Gastroesophageal sphincter (tissue), 4 donors: ENCODE measurements at places on chromosomes 11 and 22.
A peak's percentile ranks its signal among the peaks of the same experiment; 100 is the strongest.

GRCh38 chr11:46902694-46903093, 15.7 kb downstream of the LRP4 start:
- ATAC-seq = no peak

DNA sequence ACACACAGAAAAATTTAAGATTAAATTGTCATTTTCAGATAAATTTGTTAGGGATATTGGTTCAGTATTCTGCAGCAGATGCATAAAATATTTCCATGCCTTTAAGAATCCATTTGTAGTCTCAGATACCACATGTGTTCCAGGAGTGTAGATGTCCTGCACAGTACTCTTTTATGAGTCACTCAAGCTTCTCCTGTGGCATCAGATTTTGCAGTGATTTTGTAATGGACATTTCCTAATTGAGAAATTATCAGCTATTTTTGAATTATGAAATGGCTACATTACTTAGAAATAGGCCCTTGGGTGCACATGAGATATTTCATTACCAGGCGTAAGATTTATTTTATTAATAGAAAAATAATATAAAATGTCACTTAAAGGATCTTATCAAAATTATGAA, 18.9 kb downstream of the MMP3 start:
- ATAC-seq = no peak

DNA sequence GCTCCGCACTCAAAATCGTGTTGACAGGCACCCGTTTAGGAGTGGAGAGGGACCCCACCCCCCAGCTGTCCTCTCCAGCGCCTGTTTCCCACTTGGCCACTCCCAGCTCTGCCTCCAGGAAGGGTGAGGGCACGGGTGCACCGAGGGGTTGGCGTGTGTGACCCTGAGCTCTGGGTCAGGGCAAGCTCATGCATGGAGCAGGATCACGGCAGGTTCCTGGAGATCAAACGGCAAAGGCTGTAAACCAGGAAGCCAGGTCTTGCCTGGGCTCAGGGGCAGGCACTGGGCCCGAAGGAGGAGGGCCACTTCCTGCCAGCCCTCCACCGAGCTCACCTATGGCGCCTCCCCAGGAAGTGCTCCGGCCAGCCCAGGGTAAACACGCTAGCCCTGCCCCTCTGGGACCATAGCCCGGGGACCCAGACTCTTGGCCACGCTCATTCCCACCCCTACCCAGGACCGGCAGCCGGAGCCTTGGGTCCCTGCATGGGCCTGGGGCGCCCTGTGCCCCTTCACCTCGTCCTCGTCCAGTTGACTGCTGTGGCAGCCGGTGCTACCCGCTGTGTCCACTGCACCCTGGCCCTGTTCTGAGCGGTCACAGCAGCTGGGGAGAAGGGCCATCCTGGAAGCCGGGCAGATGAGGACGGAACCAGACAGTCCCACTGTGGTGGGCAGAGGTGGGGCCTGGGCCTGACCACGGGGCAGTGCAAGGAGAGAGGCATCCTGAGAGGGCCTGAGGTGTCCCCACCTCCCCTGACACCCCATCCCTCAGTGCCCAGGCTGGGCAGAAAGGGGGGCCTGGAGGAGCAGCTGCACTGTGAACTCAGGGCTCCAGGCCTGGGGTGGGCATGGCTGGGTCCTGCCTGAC, 1.0 kb upstream of the EPS8L2 start:
- ATAC-seq = no peak

GRCh38 chr11:114066046-114066648, 6.6 kb downstream of the ZBTB16 start:
- no peak for ATAC-seq

DNA sequence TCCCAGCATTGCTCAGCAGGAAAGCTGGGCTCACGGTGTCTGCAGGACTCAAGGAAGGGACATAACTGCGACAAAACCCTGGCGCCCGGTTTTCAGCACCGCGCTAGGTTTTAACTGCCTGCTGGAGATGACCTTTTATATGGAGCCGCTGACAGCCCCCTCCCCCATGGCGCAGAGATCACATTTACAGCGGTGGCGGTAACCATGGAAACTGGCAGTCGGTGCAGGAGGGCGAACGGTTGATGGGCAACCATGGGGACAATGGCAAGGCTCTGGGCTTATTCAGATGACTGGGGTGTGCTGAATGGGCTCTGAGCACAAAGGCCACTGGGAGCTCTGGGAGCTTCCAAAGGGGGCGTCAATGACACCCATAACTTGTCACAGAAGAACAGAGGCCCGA, 37.2 kb downstream of the CELSR1 start:
- no peak for ATAC-seq

DNA sequence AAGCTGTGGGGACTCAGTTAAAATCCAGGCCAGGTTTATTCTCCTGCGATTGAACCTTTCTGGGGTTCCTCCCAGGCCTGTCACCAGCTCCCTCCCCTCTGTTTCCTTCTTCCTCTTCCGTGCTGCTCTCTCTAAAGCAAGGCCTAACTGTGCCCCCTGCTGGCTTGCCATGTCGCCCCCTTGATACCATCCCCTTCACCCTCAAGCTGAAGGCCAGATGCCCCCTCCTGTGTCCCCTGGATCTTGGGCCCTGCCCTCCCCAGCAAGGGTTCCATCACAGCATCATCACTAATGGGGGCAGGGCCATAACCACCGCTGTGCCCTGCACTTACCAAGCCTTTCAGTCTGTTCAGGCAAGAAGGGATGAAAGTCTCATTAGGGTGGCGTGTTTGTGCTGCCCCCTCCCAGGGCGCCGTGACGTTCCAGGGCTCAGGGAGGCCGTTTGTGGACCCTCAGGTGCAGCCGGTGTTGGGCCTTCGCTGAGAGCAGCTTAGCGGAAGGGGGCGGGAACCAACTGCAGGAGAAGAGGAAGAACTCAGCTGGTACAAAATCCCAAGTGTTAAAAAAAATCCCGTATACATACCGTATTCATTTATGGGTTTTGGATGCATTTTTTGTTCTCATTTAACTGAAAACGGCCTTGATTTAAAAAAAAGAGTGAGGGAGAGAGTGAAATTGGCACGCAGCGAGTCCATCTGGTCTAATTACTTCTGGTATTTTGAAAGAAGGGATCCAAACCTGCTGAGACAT, 69.9 kb downstream of the MPPED1 start:
- ATAC-seq = no peak

DNA sequence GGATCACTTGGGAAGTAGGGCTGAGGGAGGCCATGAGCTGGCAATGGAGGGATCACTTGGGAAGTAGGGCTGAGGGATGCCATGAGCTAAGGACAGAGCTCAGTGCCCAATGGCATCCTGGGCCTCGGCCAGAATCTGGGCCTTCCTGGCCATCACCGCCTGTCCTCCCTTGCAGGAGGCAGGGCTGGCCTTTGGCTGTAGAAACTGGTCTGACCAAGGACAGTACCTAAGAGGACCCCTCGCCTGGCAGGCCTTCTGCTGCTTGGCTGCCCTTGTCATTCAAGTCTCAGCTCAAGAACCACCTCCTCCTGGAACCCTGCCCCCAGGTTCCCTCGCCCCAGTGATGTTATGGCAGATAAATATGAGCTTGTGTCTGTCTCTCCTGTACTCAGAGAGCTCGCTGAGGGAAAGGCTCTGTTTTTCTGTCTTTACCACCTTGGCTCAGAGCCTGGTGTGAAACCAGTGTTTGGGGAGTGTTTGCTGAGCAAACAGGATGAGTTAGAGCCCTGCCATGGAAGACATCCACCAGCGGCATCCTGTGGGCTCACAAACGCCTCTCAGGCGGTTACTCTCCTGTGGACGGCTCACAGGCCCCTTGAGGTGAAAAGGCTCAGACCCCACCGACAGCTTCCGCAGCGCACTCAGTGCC, 19.3 kb upstream of the RASL10A start:
- ATAC-seq = no peak

GRCh38 chr22:30286813-30287647, 2.3 kb downstream of the CASTOR1 start:
- no peak for ATAC-seq

- peak; percentile 68 for ATAC-seq
These were observed 8.2 kb upstream of the NAP1L4 start for GRCh38 chr11:3000032-3000961.

DNA sequence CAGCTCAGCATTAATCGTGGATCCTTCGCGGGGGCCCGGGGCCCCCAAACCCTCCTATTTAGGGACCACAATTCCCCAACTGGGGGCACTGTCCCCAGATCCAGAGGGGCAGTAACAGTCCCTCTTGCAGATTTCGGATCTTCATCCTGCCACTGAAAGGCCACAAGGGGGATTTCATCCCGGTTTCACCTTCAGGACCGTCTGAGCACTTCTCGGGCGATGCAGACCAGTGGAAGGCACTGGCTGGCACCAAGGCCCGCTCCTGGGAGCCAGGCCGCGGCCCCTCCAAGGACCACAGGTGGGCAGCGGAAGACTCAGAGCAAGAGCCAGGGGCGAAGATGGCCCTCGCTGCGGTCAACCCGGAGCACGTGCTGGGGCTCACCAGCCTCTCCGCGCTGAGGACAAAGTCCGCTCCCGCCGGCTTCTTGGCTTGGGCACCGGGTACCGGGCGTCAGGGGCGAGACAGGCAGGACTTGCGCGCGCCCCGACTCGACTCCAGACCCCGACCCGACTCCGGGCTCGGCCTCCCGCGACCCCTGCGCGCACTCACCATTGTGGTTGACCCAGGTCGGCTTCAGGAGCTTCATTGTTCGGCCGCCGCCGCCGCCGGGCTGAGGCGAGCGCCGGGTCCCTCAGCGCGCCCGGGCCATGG, 517 bp downstream of the HIRA start:
- no peak for ATAC-seq

GRCh38 chr11:57207168-57207567, 25.4 kb downstream of the LRRC55 start:
- ATAC-seq = no peak

- no peak for ATAC-seq
These were observed 137.8 kb downstream of the KIRREL3 start for GRCh38 chr11:126862664-126863243.

DNA sequence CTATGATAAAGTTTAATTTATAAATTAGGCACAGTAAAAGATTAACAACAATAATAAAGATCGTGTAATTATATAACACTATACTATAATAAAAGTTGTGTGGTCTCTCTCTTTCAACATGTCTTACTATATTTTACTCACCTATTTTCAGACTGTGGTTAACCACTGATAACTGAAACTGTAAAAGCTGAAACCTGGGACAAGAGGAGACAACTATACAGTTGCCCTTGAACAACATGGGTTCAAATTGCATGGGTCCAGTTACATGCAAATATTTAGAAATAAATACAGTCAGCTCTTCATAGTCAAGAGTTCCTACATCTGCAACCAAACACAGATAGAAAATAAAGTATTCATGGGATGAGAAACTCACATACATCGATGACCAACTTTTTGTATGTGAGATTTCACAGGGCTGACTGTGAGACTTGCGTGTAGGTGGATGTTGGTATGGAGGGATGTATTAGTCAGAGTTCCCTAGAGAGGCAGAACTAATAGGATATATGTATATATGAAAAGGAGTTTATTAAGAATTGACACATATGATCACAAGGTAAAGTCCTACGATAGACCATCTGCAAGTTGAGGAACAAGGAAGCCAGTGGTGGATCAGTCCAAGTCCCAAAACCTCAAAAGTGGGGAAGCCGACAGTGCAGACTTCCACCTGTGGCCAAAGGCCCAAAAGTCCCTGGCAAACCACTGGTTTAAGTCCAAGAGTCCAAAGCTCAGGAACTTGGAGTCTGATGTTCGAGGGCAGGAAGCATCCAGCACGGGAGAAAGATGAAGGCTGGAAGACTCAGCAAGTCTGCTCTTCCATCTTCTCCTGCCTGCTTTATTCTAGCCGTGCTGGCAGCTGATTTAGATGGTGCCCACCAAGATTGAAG, 359.5 kb downstream of the INSC start:
- ATAC-seq = no peak

GRCh38 chr11:108902027-108902469, 237.2 kb downstream of the DDX10 start:
- ATAC-seq = no peak

DNA sequence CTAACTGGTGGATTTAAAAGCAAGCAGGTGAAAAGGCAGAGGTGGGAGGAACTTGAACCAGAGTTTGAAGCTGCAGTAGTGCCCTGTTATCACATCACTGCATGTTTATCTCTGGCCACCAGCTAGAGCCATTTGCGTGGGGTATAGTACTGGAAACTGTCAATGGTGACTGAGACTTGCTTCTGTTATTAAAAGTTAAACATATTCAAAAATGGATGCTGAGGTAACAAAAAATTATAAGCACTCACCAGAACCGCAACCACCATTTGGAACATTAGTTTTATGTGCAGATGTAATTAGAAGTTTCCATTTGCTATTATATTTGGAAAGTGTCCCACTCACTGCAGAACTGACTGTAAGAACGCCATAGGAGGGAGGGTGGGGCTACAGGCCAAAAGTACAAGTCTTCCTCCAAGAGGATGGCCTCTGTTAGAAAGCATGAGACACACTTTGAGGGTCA, 1.2 kb upstream of the CD59 start:
- no peak for ATAC-seq

GRCh38 chr11:20670932-20671403, 1.6 kb downstream of the NELL1 start:
- ATAC-seq = no peak

DNA sequence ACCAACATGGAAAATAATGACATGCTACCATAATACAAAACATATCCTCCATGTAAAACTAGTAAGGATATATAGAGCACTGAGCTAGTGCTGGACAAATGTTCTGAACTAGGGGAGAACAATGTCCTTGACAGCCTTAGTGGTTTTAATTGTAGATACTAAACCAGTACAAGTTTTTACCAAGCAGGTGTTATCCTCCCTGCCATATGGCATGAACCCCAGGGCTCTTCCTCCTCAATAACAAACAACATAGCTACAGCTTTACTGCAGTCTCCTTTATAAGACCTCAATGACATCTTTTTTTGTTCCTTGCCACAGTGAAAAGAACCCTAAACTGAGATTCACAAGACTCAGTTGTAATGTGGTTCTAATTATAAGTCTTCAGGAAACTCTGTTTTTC, 70.2 kb upstream of the GDPD4 start:
- ATAC-seq = no peak

DNA sequence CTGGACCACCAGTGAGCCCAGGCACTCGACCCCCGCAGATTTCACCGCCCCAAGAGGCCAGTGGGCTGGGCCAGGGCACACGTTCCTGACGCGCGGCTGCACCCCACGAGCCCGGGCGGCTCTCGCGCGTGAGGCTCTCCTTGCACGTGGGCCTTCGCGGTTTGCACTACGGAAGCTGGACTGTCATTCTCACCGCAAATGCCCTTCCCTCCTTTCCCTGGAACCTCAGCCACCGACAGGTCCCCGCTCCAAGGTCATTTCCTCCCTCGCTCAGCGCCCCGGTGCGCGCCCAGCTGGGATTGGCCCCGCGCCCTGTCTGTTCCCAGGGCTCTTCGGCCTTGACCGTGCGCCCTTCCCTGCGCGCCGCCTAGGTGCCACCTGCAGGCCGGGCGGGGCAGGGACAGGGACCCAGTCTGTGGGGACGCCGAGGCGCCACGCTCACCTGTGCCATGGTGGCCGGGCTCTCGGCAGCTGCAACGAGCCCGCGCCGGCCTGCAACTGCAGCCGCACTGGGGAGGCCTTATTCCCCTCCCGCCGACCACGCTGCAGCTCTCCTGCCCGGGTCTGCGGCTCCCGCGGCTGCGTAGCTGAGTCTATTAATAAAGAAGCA, 2.1 kb upstream of the CPT1A start:
- peak; percentile 29 for ATAC-seq

GRCh38 chr11:113568566-113568965, 93.4 kb upstream of the DRD2 start:
- no peak for ATAC-seq

- ATAC-seq = no peak
These were observed 27.8 kb downstream of the WEE1 start for GRCh38 chr11:9601037-9601875.
